Stimulated activated CD4-positive, alpha-beta T cell treated with anti-CD3 and anti-CD28 coated beads, Interleukin-1b, Interleukin-23, amount 100 ng/mL, for 1 hour (primary cell): ENCODE measurements at places on chromosomes 3 and 15.
A peak's percentile ranks its signal among the peaks of the same experiment; 100 is the strongest.

- DNase-seq: no peak
Measured at GRCh38 chr15:63045465-63045840, 2.9 kb downstream of the TPM1 start.

- no peak for DNase-seq
Measured at GRCh38 chr3:150921209-150921608, 16.0 kb upstream of the MINDY4B start.

DNA sequence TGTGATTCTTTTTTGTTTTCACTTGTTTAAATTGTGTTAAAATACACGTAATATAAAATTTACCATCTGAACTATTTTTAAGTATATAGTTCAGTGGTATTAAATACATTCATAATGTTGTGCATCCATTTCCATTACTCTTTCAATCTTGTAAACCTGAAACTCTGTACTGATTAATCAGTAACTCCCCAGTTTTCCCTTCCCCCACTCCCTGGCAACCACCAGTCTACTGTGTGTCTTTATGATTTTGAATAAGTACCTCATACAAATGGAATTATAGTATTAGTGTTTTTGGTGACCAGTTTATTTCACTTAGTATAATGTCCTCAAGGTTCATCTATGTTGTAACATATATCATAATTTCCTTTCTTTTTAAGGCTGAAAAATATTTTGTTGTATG is 59.3 kb downstream of the GLCE start:
- no peak for DNase-seq

DNA sequence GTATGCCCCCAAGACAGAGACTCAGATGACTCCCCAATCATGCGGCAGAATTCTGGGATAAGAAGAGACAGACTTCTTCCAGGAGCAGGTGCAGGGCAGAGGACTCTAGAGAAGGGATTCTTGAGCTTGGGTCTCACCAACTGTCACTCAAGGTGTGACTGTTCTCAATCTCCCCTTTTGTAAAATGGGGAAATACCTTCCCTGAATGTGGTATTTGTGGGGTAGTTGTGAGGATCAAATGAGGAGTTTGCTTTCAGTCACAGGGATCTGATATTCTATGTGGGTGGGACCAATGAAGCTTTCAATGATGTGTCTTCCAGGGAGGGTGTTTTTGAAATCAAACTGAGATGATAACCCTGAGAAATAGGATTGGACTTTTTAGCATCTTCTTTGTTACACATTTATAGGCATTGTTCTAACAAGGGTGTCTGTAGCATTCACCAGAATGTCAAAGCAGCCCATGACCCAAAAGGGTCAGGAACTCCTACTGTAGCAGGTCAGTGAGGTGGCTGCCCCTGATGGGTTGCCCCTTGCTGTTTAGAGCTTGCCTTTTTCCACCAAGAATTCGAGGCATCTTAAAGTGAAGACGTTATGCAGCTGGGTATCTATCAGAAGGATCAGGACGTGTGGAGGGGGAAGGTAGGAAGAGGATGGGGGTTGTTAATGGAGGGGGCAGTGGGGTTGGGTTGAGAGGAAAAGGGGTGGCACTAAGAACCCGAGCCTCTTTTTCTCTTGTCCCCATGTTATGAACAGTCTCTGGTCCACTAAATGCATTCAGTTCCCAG is 28.8 kb downstream of the UMPS start:
- no peak for DNase-seq

DNA sequence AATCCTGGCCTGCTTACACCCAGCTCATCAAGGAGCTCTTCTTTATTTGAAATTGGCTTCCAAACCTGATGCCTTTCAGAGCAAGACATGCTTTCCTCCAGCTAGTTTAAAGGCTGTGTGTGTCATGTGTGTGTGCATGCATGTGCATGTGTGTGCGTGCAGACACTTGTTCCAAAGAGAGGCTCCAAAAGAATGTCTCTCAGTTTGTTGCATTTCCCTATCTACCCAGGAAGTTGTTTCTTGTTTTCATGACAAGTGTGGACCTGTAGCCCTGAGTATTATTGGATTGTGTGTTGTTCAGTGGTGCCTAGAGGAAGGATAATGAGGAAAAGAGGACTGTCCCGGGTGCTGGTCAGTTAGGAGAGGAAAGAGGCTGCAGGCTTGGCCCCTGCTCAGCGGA is 240.0 kb downstream of the THSD4 start:
- DNase-seq: no peak

DNA sequence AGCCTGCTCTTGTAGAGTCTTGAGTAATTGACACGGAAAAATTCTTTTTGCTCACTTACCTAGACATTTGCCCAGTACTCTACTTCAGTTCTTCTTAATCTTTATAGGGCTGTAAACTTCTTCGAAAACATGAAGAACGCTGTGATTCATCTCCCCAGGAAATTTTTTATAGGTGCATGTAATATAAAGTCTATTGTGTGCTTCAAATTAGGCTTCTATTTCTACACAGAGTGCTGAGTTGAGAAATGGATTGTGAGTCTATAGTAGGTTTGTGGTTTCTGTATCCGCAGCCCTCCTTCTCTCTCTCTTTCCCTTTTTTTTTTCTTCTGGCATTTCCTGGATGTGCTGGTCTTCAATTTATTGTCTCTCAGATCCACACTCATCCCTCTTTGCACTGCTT is 183.3 kb upstream of the DCBLD2 start:
- no peak for DNase-seq

DNA sequence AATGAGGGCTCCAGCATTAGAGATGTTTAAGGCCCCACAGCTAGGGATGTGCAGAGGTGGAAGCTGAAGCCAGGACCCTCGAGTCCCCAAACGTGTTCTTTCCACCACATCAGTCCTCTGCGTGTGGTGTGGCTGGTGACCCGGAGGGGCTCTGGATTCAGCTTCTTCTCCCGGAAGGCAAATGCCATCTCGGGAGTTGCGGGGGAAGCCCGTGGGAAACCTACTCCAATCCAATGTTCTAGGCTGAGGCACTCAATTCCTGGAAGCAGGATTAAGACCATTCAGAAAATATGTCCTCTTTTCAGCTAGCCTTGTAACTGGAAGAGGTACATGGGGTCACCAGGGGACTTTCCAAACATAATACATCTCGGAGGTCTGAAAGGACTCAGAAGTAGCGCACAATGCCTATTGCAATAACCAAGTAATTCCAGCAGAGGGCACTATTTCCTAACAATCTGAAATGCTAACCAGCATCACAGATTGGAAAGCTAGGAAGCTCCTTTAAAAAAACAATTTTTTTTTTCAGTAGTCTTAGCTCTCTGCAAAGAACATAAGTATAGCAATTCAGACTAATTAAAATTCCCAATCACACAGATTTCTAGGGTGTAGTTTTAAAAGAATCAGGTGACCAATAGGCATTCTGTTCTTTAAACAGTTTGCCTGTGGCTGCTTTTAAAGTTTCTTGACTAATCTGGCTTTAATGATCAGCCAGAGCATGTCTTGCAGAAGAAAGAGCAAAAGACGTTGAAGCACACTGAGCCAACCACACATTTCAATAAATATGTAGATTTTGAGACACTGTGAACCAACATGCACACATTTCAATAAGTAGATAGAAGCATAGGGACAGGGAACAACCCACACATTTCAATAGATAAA is 36.1 kb downstream of the BNC1 start:
- no peak for DNase-seq

DNA sequence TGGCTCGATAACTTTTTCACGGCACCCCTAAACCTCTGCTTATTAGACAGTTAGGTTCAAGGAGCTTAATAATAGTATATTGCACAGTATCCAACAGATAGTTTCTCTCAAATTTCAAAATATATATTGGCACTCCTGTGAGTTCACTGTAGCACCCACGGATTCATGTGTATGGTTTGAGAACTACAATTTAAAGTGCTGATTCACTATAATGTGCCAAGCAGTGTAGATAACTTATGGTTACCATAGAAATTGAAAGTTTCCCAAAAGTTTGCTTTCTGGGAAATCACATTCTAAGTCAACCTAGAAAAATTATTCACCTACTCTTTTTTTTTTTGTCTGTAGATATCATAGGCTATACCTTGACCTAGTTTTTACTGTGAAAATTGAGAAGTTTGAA is 86.6 kb downstream of the GAP43 start:
- no peak for DNase-seq

DNA sequence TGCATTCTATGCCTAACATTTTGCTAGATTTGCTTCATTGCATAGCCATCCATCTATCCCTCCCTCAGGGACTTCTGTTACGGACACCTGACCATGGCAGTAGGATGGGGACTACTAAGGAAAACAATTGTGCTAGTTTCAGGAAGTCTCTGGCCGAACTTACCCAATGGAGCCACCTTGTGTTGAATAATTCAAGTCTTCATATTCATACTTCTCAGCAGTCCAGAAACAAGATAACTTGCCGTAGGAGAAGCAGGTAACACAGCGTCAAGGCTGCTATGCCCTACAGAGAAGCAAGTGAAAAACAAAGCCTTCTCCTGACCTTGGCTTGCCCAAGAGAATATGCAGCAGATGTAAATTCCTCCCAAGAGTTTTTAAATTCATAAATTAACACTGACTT is 685.3 kb downstream of the GRM7 start:
- DNase-seq: no peak

DNA sequence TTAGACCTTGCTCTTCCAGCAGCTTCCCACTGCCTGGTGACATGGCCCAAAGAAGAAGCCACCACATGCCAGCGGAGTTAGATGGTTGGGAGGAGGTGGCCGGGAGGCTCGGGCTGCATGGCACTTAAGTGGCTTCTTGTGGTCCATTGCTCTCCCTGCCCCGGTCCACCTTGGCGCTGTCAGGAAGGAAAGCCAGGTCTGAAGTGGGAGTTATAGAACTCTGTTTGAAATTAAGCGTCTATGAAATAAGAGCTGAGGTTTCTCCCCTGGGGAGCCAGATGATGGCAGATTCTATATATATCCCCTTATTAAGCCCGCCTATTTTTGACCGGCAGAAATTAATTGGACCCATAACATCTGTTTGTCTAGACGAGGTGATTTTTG is 61.2 kb downstream of the ITGA11 start:
- no peak for DNase-seq

DNA sequence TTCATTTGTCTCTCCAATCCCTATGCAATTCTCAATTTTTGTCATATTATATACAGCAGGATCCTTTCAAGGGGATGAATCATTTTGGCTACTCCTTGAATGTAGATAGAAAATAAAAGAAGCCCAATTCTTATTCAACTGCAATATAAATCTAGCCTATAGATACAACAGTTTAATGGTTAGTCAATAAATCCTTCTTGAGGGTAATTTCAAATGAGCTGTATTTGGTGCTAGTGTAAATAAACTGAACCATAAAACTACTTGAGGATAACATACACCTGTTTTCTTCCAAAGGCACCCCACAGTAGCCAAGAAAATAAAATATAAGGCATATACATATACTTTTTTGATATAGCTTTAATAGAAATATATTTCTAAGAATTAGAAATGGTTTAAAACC is 830.3 kb downstream of the ROBO1 start:
- no peak for DNase-seq

DNA sequence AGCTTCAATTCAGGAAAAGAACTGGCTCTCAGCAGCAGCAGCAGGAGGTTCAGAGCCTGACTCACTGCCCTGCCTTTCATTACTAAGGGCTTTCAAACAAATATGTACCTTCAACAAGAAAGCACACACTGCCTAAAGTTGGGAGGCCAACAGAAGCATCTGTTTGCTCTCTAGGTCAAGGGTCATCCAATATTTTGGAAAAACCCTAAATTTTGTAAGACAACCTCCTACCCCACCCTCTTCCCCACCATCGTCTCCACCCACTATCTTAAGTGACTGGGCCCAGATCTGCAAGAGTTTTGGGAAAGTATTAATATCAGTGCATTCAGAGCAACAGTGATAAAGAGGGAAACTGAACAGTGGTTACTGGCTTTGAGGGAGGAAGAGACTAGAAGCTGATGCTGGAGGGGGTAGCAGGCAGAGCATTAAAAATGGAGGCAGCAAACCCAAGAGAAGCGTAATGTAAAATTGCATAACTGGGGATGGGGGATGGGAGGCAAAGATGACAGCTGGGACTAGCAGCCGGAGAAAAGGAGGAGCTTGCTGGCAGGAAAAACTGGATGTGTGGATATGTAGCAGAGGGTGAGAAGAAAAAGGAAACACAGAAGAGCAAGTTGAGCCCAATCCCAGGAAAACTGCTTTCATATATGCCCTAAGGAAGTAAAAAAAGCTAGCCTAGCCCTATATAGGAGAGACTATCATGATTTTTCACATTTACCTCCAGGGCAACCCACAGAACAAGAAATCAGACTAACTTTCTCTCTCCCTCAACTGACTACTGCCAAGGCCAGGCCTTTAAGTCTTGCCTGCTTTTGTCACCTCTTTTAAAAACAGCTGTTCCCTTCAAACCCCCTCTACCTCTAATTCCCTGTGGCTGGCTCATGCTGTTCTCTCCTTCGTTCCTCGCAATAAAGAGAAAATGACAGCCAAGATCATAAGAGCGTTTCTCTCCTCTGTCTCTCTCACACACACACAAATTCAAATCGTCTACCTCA is 31.4 kb downstream of the NPTN start:
- no peak for DNase-seq

GRCh38 chr15:73341886-73342600 is 26.7 kb downstream of the HCN4 start:
- no peak for DNase-seq

GRCh38 chr15:27495963-27496459 is 525.0 kb downstream of the GABRG3 start:
- DNase-seq: no peak

DNA sequence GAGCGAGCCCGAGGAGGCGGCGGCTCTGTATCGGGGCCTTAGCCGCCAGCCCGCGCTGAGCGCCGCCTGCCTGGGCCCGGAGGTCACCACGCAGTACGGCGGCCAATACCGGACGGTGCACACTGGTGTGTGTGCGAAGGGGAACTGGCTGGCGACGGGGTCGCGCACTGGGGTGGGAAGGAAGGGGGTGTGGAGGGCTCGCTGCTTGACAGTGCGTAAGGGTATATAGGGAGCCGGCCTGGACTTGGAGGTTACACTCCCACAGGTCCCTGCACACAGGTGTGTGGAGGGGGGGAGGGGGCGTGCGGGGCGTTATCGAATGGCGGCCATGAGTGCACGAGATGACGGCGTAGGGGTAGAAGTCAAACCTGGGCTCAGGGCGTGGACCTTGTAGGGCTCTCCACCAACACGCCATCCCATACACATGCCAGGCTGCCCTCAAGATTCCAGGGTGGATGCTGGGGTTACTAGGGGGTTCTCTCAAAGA is 389 bp downstream of the APEH start:
- peak; percentile 14 for DNase-seq

GRCh38 chr3:27677565-27677964 is 44.6 kb downstream of the EOMES start:
- no peak for DNase-seq

DNA sequence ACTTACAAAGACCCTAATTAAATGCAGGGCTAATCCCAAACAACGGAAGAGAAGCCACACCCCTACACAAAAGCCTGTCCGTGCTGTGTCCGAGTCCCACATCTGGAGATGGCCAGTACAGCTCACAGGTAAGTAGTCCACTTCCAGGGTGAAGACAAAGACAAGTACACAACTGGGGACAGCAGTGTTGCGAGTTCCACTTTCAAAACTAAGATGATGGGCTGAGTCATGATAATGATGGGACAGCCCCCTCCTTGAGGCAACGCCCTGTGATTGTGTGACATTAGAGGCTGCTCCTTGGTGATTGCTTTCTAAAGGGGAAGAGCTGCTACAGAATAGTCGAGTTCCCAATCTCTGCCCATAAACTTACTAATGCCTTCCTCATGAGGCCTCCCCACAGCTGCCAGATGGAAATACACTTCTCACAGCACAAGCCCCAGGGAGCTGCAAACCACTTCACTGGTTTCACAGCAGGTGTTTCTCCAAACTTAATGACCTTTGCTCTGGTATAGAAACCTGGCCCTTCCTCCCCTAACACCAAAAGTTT is 27.6 kb downstream of the RFT1 start:
- DNase-seq: no peak

GRCh38 chr3:13214847-13215472 is 141.7 kb upstream of the IQSEC1 start:
- no peak for DNase-seq

- DNase-seq: no peak
Measured at GRCh38 chr3:177948716-177949425, 587.4 kb upstream of the KCNMB2 start.
